HCT116 (cell line): ENCODE measurements at places on chromosomes 6 and 20.

DNA sequence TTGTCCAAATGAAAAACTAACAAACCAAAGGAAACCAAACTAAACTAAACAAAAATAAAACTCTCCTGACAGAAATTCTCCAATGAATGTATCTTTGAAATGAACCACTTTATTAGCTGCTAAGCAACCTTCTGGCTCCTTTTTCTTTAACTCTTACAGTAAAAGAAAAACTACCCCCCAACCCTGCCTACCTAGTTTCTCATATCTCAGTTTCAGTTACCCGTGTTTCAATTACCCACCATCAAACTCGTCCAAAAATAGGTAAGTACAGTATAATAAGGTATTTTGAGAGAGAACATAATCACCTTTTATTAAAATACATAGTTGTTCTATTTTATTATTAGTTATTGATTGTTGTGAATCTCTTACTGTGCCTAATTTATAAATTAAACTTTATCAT is 177.4 kb upstream of the THEMIS start:
- no peak for DNase-seq

- DNase-seq, result peak; percentile 69
Observed at GRCh38 chr6:21754891-21755290, 161.3 kb downstream of the SOX4 start.

- DNase-seq, result no peak
Observed at GRCh38 chr20:13420625-13421024, 199.6 kb downstream of the ISM1 start.

GRCh38 chr6:138107078-138107751 is at the start of gene PERP:
PERP (minus strand) TSS chr6:138107419; CDS start chr6:138107340, 79 bp downstream.
- DNase-seq, result peak; percentile 57

GRCh38 chr20:53003420-53004154 is 31.4 kb downstream of the TSHZ2 start:
- no peak for DNase-seq
